ENCODE measurements at places on chromosomes 13 and 19. TPM values are rescaled to one million over a fixed set of nuclear protein-coding genes. Genes with fewer than 3 reads are reported as not detected.
A peak's percentile ranks its signal among the peaks of the same experiment; 100 is the strongest.

DNA sequence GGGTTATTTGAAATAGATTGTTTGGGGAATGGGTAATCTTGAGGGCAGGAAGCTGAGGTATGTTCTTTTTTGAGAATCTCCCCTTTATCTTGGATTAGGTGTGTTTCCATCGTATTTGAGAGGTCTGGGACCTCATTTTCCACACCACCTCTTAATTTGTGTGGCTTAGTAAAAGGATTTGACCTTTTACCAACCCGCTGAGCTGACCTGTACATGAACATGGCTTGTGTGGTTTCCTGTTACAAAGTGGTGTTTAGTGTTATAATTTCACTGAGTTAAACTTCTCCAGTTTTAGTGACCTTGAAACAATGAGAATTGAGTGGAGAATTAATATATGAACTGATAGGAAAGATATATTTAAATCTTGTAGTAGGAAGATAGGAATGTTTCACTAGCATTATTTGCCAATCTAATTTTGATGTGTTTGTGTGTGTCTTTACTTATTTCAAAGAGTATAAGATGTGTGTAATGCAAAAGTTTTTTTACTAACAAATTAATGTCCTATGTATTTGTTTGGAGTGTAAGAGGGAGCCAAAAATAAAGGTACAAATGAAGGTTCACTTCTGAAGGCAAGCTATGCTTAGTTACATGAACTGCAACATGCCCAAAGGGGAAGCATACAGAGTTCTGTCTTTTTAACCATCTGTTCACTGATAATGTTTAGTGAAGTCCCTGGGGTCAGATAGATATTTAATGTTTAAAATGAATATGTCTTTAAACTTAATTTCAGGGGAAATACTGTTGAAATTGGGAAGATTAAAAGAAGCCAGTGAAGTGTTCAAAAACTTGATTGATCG, 17.1 kb downstream of the NAA16 start:
- DNase-seq = no peak

Gene SIGLEC5
- polyA plus RNA-seq = 0.50 TPM

DNA sequence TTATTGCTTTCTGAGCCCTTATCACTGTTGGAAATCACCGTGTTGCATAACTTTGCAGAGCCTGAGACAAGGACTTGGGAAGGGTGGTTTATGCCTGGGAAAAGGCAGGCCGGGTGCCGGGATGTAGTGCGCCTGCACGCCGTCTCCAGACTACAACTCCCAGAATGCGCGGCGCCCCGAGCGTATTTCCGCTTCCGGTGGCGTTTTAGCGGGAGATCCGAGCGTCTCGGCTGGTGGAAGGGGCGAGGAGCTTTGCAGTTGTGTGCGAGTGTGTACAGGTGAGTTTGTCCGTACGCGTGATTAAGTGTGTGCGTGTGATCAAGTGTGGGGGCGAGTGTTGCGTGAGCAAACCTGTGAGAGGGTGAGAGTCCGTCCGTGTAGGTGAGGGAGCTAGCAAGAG, 75.4 kb downstream of the PEG3 start:
- peak; percentile 81 for DNase-seq

DNA sequence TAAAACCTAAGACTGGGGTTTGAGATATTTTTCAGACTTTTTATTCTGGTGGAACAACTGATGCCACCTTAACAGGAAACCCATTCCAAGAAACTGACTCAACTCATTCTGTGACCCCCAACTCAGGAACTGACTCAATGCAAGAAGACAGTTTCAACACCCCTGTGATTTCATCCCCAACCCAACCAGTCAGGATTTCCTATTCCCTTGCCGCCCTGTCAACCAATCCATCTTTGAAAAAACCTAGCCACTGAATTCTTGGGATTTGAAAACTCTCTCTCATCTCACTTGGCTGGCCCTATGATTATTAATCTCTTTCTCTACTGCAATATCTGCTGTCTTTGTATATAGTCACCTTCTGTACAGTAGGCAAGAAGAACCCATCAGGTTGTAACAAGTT, 1211.9 kb upstream of the ATXN8OS start:
- no peak for DNase-seq

Gene SGCG
- 64.5 TPM for polyA plus RNA-seq

DNA sequence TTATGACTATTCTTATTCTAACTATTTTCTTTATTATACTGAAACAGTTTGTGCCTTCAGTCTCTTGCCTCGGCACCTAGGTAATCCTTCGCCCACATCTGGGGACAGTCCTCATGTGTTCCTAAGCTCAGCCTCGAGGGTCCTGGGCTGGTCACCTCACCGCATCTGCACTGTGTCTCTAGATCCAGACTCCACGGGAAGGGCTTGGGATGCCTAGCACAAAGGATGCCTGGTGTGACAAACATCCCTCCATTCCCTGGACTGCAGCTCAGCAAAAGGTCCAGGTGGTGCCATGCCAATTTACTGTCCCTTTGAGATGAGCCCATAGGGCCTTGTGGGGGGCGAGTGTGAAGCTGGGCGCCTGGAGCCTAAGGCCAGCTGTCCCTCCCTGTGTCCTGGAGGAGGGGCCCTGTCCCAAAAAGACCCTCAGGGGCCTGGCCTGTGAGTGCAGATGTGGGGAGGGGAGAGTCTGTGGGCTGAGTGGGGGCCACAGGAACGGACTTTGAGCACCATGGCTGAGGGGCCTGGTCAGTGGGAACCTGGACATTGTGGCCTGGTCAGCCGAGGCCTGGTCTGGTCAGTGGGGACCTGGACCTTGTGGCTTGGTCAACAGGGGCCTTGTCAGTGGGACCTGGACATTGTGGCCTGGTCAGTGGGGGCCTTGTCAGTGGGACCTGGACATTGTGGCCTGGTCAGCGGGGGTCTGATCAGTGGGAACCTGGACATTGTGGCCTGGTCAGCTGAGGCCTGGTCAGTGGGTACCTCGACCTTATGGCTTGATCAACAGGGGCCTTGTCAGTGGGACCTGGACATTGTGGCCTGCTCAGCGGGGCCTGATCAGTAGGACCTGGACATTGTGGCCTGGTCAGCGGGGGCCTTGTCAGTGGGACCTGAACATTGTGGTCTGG, 45.1 kb upstream of the TPM4 start:
- no peak for DNase-seq

GRCh38 chr13:23680845-23681669, 110.8 kb downstream of the TNFRSF19 start:
- no peak for DNase-seq

- DNase-seq = no peak
Measured at GRCh38 chr13:62278271-62278670, 862.6 kb upstream of the PCDH20 start.

GRCh38 chr13:100818711-100819110, 144.1 kb upstream of the TMTC4 start:
- DNase-seq = no peak

Gene CD70
- polyA plus RNA-seq = not detected

DNA sequence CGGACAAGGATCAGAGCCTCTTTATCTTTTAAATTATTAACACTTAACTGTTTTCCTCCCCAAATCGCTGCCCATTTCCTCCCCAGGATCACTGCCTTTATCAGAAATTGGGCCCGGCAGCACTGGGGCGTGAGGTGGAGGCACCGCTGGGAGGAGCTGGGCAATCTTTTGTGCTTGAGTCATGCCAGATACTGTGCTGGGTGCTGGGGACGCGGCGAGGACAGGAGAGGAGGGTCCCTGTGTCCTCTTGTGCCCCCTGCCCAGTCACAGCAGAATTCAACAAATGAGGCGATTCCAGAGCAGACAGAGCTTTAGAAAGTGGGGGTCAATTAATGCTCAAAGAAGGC, 347.8 kb downstream of the ZNF536 start:
- DNase-seq = no peak

Gene CNFN
- polyA plus RNA-seq = not detected

Gene DCAF15
- polyA plus RNA-seq = 18.4 TPM

Gene ZNF729
- not detected for polyA plus RNA-seq

Gene SMIM44
- polyA plus RNA-seq = not detected

GRCh38 chr19:12237143-12237839, 57.4 kb downstream of the ZNF44 start:
- no peak for DNase-seq

DNA sequence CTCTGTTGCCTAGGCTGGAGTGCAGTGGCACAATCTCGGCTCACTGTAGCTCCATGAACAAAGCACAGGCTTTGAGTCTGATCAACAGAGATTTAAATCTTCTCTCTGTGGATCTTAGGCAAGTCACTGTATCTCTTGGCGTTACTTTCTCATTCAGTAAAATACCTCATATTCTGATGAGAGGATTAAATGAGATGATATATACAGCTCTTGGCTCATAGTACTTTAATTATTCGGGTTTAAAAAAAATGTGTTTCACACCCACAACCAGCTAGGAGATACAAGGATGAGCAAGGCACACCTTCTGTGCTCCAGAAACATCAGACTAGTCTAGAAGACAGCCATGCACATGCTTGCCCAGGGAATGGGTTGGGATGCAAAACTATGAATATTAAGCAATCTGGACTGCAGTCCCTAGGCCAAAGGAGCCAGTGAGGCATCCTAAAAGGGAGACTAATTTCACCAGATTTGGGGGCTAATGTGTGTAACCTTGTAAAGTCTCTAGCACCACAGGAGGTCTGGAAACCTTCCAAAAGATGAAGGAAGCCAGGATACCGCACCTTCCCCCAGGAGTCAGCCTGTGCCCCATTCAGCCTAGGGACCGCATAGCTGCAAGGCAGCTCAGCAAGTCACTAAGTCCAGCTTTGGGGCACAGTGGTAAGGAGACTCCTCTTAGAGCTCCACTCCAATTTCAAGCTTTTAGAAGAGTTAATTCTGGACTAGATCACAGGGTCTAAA, 2.5 kb downstream of the VPS36 start:
- no peak for DNase-seq

Gene PCDH20
- 0.62 TPM for polyA plus RNA-seq

DNA sequence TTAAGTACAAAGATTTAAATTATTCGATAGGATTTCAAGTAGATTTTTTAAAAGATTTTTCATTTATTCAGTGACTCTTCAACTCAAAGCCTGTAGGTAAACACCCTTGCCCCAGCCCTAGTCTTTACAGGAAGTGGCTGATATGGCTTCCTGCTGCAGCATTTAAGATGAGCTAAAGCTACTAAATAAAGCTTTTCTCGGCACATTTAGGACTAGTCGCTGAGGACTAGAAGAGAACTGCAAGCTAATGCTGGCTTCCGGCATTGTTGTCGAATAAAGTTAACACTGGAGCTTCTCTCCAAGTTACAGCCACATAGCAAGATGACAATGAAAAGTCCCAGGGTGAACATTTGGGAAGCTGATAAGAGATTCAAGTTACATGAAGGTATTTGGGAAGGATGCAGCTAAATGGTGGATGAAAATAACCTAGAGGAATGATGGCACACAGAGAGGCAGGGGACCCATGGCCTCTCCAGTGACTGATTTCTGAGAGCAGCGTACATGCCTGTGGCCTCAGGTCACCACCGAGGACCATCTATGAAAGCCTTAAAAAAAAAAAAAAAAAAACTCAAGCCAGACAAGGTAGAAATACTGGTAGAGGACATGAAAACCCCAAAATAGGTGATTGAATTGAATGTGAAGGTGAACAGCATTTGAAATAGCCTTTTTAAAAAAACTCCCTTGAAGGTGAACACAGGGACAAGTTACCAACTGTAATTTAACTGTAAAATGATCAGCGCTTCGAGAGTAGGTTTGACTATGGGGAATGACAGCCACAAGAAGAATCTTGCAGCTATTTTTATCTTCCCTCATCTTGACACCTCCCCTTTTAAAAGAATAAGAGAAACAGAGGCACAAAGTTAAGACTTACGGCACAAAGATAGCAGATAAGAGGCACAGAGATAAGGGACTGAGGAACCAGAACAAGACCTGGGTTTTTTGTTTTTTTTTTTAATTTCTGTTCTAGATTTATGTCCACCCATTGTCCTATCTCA, 155.4 kb downstream of the DCT start:
- DNase-seq = no peak

Gene NHLRC3
- 25.5 TPM for polyA plus RNA-seq

DNA sequence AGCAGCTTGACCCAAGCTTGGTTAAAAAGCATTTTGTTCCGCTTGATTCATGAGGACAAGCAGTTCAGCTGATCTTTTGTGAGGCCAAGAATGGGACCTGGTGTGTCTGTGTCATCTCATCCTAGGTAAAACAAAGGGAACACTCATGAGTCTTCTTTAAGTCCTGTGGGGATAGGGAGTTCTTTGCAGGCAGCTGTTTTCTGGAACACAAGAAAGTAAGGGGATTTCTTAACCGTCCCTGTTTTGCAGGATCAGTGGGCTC, 134.5 kb upstream of the TMTC4 start:
- no peak for DNase-seq

Gene COX7A1
- polyA plus RNA-seq = 182 TPM

GRCh38 chr13:93388701-93389100, 162.1 kb downstream of the GPC6 start:
- peak; percentile 17 for DNase-seq

GRCh38 chr19:43463381-43464133, 1.9 kb downstream of the LYPD3 start:
- peak; percentile 86 for DNase-seq

DNA sequence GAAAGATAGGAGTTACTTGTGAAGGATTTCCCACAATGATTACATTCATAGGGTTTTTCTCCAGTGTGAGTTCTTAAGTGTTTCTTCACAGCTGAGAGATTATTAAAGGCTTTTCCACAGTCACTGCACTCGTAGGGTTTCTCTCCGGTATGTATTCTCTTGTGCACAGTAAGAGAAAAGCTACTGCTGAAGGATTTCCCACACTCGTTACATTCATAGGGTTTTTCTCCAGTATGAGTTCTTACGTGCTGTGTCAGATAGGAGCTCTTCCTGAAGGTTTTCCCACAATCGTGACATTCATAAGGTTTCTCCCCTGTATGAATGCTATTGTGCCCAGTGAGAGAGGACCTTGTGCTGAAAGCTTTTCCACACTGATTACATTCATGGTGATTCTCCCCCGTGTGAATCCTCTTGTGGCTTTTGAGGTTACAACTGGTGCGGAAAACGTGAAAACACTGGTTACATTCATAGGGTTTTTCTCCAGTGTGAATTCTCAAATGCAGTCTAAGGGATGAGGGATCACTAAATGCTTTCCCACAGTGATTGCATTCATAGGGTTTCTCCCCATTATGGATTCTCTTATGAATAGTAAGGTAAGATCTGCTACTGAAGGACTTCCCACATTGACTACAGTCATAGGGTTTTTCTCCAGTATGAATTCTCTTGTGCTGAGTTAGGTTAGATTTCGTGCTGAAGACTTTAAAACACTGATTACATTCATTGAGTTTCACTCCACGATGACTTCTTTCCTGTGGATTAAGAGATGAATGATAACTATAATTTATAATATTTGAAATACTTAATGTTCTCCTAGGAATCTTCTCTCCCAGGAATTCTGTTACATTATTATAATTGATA, 20.6 kb downstream of the ZNF558 start:
- no peak for DNase-seq

Gene STAP2
- 8.8 TPM for polyA plus RNA-seq

- DNase-seq = no peak
Measured at GRCh38 chr13:106498571-106498970, 36.9 kb downstream of the EFNB2 start.

Measured in muscle of back (tissue), 13 donors.